ENCODE measurements at places on chromosomes 12 and 14.

- no peak for DNase-seq
Measured at GRCh38 chr14:91453744-91454143, 36.1 kb upstream of the CCDC88C start.

- no peak for DNase-seq
Measured at GRCh38 chr14:93683226-93683625, 105.1 kb downstream of the PRIMA1 start.

DNA sequence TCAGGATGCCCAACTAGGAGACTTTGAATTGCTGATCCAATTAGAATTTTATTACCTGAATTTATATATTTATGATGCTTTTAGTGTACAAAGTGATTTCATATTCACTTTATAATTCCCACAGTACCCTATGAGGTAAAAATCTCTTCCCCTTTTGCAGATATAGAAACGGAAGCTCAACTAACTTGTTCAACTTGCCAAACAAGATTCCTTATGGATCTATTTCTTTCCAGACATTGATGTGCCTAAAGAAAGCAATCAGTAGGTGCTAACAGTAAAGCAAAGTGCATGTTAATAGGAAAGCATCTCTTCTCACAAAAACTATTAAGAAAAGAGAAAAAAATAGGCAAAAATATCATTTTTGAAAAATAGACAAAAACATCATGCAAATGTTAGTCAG lies 65.9 kb upstream of the PPP1R12A start:
- DNase-seq: no peak

- DNase-seq: no peak
Measured at GRCh38 chr12:70744178-70744577, 106.9 kb upstream of the PTPRB start.

DNA sequence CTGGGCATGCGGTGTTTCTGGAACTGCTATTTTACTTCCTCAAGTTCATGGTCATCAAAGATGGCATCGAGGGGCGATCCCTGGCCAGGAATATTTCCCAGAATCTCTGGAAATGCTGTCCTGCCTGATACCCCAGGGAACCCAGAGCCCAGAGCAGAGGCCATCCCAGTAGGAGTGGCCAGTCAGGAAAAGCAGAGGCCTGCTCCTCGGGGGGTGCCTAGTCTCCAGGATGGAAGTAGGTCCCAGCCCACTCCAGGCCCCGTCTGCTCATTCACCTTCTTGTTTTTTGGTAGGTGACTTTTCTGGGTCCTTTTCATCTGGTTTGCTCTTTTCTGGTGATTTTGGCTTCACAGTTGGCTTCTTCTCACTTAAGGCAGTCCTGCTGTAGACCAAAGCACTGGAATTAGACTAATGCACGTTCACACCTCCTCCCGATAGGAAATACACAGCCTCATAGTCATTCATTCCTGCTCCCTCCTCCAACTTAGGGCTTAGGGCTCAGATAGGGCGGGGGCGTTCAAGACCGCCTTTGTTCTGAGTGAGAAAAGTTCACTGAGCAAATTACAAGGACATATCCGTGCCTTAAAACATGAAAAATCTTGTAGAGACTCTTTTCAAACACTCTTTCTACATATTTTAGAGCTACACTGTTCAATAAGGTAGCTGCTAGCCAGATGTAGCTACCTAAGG lies 51.1 kb downstream of the TRAFD1 start:
- no peak for DNase-seq

Data from thoracic aorta (tissue), 2 donors.